ENCODE measurements at places on chromosomes 3 and 15.

DNA sequence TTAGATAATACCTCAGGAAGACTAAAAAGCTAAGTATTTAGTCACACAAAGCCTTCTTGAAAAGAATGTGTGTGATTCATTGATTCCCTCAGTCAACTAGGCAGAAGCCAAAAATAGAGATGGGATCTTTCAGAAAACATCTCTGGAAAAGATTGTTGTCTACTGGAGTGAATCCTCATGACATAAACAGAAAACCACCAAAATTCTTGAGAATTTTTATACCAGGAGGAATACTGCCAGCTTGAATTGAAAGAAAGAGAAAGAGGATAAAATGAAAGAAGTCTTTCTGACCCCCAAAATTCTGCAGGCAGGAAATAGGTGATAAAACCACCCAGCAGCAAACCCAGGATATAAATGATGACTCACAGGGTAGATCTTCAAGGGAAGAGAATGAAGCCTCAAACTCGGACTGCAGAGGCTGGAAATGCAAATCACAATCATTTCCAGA, 363.1 kb upstream of the PLSCR5 start:
- peak; percentile 88 for DNase-seq

DNA sequence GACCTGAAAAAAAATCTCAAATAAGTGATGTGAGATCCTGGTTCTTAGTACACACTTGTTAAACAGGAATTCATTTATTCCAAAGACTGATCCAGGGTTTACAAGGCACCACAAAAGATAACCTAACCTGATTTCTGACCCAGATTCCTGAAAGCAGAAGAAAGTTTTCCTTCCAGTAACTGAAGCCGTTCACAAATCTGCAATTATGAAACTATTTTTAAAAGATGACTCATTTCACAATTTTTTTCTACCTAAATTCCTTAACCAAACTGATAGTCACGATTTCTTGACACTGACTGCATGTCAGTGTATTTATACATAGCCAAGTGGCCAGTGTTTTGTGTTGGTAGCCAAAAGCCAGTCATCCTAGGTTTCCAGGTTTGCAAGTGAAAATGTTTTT, 17.1 kb downstream of the SLC9A9 start:
- DNase-seq = peak; percentile 60

DNA sequence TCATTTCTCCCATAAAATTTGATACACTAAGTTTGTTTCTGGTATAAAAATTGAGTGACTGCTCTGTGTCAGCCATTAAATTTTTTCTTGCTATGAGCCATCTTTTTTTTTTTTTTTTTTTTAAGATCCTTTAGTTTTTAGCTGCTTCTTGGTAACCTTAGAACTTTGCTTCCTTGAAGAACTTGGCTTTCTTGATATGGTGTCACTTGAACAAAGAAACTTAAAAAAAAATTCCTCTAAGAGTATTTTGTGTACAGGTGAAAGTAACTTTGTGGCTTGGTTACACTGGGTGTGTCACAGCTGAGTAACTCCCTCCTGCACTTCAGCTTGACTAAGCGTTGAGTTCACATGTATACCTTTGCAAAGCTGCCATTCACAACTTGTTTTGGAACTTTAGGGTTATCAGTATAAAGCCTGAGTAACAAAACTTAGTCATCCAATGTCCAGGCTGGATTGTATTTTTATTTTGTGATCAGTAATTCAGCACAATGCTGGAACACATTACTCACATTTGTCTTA, 6.5 kb downstream of the CHD2 start:
- no peak for DNase-seq

DNA sequence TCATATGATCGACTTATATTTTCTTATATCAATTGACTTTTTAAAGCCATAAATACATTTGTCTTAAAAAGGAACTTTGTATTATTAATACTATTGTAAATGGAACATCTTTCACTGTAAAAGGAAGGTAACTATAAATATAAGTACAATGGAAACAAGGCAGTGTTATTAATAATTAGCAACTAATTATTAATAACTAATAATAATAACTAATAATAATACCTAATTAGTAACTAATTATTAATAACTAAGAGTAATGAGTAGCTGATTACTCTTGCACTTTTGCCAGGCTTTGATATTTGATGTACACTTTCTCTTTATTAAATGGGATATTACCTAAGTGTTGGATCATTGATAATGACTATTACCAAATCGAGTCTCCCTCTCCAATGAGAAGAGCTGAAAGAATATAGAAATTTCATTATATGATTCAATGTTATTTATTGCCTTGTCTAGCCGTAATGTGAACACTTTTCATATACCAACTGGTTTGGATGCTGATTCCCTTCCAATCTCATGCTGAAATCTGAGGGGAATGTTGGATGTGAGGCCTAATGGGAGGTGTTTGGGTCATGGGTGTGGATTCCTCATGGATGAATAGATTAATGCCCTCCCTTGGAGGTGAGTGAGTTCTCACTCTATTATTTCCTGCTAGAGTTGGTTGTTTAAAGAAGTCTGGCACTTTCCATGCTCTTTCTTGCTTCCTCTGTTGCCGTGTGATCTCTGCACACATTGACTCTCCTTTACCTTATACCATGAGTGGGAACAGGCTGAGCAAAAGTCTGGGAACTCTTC, 202.1 kb upstream of the ZBTB20 start:
- no peak for DNase-seq

DNA sequence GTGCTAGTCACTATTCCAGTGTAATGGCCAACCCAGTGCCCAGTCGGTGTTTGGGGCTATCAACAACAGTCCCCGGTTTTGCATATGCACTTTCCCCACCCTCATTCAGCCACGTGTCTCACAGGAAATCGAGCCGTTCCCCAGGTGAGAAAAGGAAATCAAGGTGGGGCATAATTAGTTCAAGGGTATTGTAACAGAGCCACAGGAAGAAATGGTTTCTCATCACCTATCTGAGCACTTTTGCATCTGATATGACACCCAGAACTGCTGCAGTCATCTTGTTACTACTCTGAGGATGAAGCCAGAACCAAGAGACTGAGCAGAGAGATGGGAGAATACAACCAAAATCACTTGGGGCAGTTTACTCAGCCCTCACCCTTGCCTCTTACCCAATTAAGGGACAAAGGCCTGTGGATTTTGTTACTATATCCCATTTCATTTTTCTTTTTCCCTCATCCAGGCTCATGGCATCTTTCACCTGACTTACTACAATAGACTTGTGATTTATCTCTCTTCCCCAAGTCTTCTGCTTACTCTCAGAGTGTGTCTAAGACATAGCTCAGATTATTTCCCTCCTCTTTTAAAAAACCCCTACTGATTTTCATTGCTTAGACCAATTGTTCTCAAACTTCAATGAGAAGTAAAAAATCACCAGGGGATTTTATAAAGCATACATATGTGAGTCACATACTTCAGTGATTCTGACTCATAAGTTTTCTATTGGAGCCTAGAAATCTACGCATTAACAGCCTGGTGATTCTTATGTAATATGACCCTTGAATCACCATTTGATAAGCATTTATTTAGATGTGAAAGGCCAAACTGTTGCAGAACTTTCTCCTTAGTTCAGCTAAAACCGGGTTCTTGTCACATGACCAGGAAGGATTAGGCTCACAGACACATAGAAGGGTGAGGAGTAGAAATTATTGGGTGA, 40.5 kb downstream of the TRAT1 start:
- peak; percentile 76 for DNase-seq

Data from choroid plexus epithelial cell (primary cell).